ENCODE measurements at places on chromosomes 12 and 14.

- DNase-seq, result no peak
Measured at GRCh38 chr14:23005451-23006187, 4.3 kb downstream of the C14orf93 start.

- no peak for DNase-seq
Measured at GRCh38 chr14:89542786-89543424, 125.9 kb upstream of the FOXN3 start.

- no peak for DNase-seq
Measured at GRCh38 chr12:12443431-12443878, 86.6 kb downstream of the BORCS5 start.

DNA sequence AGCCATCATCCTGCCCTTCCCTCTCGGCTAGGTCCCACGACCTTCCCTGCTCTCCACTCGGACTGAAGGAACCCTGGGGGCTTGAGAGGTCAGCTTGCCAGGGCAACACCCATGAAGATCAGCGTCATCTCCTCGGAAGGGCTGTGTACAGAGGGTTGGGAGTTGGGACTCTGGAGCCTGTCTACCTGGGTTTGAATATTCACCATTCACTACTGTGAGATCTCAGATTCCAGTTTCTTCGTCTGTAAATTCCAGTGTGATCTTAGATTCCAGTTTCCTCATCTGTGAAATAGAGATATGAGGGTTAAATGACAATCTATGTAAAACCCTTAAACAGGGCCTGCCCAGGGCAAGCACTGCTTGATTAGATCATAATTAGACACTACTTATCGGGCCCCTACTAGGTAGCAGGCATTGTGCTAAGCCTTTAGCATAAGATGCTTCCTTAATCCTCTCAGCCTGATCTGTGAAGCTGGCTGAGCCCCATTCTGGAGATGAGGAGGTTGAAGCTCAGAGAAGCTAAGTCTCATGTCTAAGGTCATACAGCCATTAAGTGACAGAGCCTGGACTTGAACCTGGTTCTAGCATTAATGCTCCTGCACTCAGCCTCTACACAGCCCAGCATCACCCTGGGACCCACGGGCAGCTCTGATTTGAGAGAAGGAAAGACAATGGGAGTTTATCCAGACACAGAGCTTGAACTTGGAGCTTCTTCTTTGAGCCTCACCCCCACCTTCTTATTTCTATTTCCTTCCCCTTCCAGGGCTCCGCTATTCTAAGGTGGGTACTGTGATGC lies 612 bp upstream of the ZDHHC22 start:
- no peak for DNase-seq

GRCh38 chr14:68978172-68978911 lies 760 bp downstream of the ACTN1 start:
- no peak for DNase-seq

GRCh38 chr12:4424422-4424821 lies 21.2 kb downstream of the FGF6 start:
- no peak for DNase-seq

DNA sequence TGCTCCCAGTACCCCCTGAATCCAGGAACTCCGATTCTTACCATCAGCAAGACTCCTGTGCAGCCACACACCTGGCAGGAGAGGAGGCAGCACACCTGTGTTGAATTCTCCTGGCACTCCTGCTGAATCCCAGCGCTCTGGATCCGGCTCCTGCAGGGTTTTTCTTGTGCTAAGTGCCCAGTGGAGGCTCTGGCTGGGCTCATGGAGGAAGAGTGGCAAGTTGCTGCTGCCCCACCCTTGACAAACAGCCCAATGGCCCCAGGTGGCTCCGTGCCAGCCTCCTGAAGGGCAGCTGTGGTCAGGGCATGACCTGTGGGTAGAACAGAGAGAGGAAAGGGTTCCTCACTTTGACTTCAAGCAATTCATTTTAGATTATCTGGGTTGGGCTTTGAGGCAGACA lies 20.0 kb downstream of the CRACR2A start:
- no peak for DNase-seq

- DNase-seq, result no peak
Measured at GRCh38 chr14:21921453-21921852, 247.8 kb upstream of the OR4E1 start.

GRCh38 chr14:32477396-32477795 lies 148.3 kb downstream of the AKAP6 start:
- no peak for DNase-seq

DNA sequence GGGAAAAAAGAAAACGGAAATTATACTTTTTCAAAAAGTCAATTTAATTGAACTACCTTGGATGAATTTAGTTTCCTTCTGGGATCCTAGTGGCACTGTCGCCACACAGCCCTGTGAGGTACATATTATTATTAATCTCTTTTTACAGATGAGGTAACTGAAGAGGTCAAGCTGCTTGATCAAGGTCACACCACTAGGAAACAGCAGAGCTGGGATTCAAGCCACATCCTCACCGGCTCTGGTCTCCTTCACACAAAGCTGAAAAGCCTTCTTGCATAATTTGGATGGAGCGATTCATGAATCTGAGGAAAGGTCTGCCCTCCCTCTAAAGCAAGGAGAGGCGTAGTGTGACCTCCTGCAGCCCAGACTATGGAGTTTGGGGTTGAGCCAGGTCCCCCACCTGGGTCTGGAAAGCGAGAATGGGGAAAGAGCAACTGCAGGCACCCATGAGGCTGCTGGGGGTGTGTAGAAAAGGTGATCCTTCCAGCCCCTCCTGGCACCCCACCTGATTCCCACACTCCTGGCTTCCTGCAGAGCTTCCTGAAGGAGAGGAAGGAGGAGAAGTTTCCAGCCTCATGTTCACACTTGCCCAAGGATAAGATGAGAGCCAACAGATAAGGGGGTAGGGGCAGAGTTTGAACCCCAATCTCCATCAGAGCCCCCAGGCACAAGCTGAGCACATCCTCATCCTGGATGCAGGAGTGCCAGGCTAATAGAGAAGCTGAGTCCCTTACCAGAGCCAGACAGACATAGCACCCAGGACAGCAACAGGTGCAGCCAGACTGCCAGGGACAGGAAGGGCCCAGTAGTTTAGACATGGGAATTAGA lies 3.9 kb upstream of the KRT79 start:
- DNase-seq, result no peak

GRCh38 chr12:89529738-89530137 lies 3.9 kb upstream of the POC1B start:
- no peak for DNase-seq

- DNase-seq, result no peak
Measured at GRCh38 chr14:101230161-101230850, 326.8 kb upstream of the RTL1 start.

GRCh38 chr12:46385438-46385837 lies 12.9 kb upstream of the SLC38A2 start:
- DNase-seq, result no peak

DNA sequence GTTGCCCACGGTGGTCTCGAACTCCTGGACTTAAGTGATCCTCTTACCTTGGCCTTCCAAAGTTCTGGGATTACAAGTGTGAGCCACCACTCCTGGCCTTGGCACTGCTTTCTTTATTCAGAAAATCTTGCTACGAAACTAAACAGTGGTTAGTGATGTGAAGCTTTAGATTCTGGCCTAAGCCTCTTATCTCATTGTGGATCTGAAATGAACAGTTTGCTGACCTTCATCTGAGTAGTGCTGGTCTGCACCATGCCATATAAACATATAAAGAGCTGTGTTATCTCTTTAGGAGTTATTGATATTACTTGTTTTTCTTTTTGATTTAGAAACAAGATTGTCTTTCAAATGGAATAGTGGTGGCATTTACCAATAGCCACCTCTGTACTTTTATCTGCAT lies 22.6 kb downstream of the SRGAP1 start:
- no peak for DNase-seq

DNA sequence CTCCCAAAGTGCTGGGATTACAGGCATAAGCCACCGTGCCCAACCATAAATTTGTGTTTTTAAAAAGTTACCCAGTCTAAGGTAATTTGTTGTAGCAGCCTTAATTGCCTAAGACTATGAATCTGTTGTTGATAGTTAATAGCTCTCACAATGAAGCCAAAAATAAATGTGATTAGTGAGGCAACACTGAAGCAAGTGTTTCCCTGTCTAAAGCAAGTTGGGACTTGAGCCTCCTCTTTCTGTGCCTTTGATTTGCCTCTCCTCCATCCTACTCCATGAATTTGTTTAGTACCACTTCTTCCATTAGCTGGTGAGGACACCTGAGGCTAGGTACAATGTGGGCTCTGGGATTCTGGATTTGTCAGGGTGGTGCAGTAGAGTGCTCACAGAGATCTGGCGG lies 36.8 kb downstream of the DAAM1 start:
- no peak for DNase-seq

DNA sequence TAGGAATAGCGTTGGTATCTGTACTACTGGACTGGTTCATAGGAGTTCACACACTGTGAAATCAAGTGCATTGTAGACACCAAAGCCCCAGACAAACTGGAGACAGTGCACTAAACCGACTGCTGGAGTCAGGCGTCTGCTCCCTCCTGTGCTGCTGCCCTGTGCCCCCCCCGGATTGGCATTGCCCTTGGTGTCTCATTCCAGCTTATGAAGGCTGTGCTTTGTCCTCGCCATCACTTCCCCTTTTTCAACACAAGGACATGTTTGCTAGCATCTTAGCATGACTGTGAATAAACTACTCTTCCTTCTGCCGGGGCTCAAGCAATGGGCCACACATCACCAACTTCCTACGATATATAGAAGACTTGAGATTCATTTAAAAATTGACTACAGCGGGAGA lies 84.0 kb downstream of the TMCC3 start:
- DNase-seq, result no peak

- DNase-seq, result no peak
Measured at GRCh38 chr14:100140452-100141078, 18.9 kb downstream of the DEGS2 start.

- no peak for DNase-seq
Measured at GRCh38 chr12:71046215-71046614, 111.6 kb downstream of the TSPAN8 start.

DNA sequence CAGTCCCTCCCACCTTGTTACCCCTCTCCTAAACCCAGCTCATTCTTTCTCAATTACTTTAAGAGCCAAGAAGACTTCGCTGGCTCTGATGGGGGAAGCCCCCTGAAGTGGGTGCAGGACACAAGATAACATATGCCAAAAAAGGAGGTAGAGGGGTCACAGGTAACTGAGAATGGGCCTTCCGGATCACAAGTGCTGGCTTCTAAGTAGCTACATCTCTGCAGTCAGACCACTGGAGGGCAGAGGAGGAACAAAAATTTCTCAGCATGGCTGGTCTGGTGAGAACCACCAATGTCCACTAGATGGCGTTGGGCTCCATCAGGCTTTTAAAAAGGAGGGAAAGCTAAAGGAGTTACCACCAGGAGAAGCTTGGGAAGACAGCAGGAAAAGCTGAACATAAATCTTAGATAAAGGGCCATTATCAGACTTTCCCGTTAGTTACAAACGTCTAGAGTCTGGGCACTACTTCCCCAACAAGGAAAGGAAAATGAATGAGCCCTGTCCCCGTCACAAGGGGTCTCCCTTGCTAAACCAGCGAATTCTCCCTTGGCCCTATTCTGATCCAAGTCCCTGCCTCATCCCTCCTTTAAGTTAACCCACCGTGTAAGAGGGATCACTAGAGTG lies 11.6 kb upstream of the CDH24 start:
- DNase-seq, result peak; percentile 46

DNA sequence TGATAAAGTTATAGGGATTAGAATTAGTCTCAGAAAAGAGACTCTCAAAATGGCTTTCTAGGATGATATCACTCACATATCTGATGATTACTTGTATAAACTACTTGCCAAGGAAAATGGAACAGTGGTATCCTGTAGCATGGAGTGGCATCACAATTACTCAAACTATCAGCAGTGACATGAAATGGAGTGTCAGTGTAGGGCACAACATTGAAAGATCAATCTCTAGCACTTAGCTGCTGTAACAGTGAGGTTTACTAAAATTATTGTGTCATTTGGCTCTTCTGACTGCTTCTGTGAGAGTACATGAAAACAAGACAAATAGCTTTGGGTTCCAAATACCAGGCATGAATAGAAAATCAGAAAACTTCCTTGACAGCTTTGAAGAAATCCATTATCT lies 6.7 kb upstream of the MAP4K5 start:
- no peak for DNase-seq

GRCh38 chr14:81219759-81220579 lies 790 bp downstream of the GTF2A1 start:
- no peak for DNase-seq

- DNase-seq, result no peak
Measured at GRCh38 chr14:82855912-82856391, 1322.3 kb upstream of the SEL1L start.

- DNase-seq, result no peak
Measured at GRCh38 chr12:86286119-86286518, 29.9 kb upstream of the MGAT4C start.

DNA sequence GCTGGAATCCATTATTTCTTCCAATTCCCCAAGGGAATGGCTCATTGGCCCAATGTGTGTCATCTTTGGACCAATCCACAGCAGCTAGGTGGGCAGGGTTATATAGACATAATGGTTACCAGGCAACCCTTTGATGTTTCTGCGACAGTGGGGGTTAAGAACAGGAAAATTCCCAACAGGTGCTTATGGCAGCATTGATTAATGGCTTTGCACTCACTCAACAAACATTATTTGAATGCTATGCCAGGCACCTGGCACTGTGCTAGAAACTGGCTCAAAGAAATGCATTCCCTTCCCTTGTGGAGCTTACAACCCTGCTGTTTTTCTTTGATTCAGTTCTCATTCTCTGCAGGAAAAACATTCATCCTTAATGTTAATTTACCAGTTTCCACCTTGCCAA lies 1221.0 kb downstream of the AACS start:
- no peak for DNase-seq

GRCh38 chr14:30138567-30138966 lies 210.9 kb upstream of the PRKD1 start:
- DNase-seq, result no peak

GRCh38 chr14:69560826-69561225 lies 13.8 kb downstream of the CCDC177 start:
- no peak for DNase-seq

- no peak for DNase-seq
Measured at GRCh38 chr14:86646696-86647690, 1117.0 kb downstream of the FLRT2 start.

DNA sequence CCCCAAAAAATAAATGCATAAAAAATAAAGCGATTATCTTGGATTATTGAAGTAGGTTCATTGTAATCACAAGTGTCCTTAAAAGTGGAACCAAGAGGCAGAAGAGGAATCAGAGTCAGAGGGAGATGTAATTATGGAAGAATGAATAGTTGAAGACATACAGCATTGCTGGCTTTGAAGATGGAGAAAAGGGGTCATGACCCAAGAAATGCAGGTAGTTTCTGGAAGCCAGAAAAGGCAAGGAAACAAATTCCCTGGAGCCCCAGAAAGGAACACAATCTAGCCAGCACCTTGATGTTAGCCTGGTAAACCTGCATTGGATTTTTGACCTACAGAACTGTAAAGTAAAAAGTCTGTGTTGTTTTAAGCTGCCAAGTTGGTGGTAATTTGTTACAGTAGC lies 57.5 kb upstream of the PTGR2 start:
- no peak for DNase-seq
